Stimulated activated CD4-positive, alpha-beta T cell treated with anti-CD3 and anti-CD28 coated beads, Interleukin-1b, Interleukin-23, amount 100 ng/mL, for 4 hours (primary cell): ENCODE measurements at places on chromosomes 7 and 10.

- no peak for DNase-seq
Measured at GRCh38 chr7:142250705-142251104, 7.2 kb downstream of the PRSS58 start.

- no peak for DNase-seq
Measured at GRCh38 chr10:1465993-1466764, 271.1 kb downstream of the ADARB2 start.

DNA sequence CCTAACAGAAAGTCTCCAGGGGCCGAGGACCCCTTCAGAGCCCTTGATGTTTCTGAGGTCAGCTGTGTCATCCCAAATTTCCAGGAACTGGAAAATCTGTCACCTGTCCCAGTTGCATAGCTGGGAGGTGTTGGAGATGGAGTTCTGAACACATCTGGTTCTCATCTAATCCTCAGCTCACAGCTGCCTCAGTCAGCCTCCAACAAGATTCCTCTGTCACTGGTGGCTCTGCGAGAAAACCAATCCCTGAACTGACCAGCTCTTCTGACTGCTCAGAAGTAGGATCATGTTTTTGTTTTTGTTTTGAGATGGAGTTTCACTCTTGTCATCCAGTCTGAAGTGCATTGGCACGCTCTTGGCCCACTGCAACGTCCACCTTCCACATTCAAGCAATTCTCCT, 37.6 kb upstream of the MYL10 start:
- DNase-seq: no peak

DNA sequence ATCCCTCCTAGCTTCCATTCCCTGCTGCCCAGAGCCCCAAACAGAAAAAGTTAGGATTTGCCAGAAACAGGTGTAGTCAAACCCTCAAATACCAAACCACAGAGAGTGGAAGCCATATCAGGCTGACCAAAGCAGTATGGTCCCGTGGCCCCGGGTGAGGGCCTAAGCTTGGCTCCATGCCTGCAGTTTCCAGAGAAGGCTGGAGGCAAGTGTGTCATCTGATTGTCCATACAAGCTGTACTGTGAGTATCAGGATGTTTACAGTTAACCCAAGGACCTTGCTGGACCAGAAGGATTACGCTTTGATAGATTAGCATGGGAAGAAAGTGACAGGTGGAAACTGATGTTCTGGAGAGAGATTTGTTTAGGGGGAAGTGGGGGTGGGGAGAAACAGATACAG, 96.3 kb downstream of the PRKAG2 start:
- no peak for DNase-seq

- no peak for DNase-seq
Measured at GRCh38 chr10:43978091-43978490, 329.4 kb upstream of the ZNF32 start.

- DNase-seq: no peak
Measured at GRCh38 chr10:102579328-102579727, 65.0 kb upstream of the TRIM8 start.

GRCh38 chr7:124679586-124680225, 85.9 kb downstream of the GPR37 start:
- no peak for DNase-seq

DNA sequence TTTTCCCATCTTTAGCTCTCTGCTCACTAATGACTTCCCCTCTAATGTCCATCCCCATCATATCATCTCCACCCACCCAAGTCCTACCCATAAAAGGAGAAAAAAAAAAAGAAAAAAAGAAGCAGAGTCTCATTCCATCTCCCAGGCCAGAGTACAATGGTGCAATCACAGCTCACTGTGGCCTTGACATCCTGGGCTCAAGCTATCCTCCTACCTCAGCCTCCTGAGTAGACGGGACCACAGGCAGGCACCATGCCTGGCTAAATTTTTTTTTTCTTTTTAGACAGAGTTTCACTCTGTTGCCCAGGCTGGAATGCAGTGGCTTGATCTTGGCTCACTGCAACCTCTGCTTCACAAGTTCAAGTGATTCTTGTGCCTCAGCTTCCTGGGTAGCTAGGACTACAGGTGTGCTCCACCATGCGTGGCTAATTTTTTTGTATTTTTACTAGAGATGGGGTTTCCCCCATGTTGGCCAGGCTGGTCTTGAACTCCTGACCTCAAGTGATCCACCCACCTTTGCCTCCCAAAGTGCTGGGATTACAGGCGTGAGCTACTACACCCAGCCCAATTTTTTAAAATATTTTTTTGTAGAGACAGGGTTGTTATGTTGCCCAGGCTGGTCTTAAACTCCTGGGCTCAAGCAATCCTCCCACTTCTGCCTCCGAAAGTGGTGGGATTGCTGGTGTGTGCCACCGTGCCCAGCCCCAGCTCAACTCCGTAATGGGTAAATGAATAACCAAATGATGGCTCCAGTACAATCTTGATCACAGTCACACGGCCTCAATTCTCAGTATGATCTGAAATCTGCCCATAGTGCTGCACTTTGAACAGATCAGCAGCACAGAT, 24.6 kb upstream of the SGMS1 start:
- DNase-seq: no peak

DNA sequence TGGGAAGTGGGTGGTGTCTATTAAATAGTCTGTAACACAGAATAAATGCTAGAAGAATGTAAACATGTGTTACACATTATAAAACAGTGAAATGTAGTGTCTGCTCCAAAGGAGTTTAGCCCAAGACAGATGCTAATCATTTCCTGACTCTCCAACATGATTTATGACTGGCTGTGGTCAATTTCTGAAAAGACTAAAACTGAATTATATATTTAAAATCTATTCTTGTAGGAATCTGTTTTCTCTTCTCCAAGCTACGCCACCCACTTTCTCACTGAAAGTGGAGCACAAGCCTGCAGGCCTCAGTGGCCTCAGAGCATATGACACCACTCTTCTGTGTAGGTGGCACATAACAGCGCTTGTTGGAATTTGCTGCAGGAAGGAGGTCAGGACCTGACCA, 44.4 kb downstream of the CTTNBP2 start:
- no peak for DNase-seq

- DNase-seq: no peak
Measured at GRCh38 chr7:117835016-117835664, 38.1 kb downstream of the CTTNBP2 start.

DNA sequence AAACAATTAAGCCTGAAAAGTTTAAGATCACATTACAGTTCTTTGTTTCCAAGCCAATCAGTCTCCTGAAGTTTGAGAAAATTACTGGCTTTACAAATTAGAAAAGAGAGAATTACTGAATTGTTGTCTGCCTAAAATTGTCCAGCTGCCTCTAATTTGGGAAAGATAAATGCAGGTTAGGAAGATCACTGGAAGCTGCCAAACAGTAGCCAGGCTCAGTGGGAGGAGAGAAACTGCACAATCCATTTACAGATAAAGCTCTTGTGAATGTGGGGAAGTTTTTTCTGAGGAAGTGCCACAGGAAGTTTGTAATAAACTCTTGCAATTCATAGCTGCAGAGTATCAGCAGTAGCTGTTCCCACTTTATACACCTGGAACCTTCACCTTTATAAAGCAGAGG, 100.7 kb downstream of the IQUB start:
- no peak for DNase-seq

DNA sequence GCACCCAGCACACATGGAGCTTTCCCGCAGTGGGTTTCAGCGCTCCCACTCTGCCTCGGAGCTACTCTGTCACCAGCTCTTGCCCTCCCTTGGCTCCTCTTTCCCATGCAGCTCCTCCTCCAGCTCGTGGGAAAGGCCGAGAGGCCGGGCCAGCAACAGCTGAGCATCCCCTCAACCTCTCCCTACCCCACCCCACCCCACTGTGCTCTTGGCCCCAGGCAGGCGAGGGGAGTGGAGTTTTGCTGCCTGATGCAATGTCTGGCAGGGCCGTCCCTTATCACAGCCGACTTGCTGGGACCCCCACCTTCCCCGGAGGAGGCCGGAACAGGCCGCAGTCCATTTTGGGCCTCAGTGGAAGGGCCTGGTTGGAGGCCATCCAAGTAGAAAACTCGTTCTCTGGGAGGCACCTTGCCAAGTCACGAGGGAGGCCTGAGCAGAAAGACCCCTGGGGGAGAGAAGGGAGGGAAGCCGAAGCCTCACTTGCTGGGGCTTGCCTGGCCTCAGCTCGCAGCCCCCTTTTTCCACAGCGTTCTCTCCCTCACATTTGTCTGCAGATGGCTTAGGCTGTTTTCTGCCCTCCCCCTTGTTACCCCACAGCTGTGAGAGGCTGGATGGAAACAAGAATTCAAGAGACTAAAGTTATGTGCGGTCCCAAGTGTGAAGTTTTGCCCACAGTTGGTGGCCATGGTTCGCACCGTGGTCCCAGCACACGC, 35.3 kb downstream of the CHST3 start:
- DNase-seq: no peak

DNA sequence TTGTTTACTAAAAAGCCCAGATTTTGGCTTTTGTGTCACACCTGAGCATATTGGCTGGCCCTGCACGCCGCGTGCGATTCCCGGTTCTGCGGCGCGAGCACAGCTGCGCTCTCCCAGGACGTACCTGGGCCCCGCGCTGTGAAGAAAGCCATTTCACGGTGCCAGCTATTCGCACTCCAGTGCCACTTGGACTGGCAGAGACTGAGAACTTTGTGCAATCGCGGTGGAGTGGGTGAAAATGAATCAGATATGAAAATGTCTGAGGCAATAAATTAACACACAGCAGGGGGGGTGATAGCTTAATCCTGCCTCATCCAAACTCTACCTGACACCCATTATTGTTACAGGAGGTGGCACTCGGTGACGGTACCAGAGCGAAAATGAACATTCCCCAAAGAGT, 330.1 kb upstream of the MGMT start:
- DNase-seq: no peak

DNA sequence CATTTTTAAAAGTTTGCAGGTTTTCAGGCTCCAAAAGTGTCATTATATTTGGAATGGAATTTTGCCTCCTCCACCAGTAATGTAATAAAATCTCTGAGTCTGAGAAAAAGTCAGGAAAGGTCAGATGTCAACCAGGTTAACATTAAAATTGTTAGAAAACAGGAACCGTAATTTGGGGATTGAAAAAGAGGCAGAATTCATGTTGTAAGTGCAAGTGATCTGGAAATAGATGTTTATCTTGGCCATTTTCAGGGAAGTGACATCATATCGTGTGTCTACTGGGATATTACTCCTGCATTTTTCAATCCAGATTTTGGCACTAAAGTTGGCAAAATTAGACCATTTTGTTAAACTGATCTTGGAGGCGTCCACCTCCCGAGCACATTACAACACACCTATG, 428.5 kb upstream of the MGMT start:
- no peak for DNase-seq

DNA sequence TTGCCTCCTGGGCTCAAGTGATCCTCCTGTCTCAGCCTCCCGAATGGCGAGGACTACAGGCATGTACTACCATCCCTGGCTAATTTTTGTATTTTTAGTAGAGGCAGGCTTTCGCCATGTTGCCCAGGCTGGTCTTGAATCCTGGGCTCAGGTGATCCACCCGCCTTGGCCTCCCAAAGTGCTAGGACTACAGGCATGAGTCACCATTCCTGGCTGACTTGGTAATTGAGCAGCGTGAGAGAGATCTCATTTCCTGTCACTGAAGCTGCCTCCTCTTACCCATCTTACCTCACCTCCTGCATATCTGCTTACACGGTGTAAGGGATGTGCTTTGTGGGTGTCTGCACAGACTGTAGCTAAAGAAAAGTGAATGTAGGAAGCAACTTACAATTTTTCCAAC, 9.7 kb downstream of the IFIT3 start:
- peak; percentile 26 for DNase-seq

GRCh38 chr7:112459645-112460044, 9.4 kb downstream of the IFRD1 start:
- DNase-seq: no peak

GRCh38 chr7:112882511-112882910, 92.3 kb upstream of the TMEM168 start:
- DNase-seq: no peak

DNA sequence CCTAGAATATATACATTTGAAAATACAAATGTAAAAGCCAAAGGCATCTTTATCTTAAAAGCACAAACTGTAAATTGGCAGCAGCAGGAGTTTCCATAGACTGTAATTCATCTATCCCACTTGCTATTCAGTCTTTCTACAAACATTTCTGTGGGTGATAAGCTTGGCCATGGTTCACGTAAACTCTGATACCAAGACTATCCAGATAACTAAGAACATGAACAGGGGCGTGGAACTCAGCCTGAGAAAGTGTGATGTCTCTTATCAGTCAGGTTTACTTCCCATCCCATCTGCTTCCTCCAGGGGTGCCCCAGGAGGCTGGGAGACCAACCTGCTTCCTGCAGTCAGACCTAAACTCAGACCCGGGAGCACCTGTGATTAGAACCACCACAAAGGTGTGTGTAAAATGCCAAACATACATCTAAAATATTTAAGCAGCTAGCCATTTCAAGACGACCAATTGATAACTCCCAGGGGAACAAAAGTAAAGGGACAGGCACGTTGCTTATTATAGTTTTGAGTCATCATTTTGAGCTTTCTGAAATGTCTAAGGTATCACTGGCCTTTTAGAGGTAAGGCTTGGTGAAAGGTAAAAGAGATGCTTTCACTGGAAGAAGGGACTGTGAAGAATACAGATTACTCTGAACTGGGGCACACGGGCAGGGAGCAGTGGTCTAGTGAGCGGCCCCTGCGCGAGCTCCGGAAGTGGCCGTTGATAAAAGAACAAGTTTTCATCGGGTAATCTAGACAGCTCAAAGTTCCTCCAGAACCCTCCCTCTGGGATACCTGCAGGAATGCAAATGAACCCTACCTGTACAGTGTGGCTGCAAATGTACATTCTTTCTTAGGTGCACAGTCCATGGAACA, 51.5 kb downstream of the RSU1 start:
- DNase-seq: no peak

DNA sequence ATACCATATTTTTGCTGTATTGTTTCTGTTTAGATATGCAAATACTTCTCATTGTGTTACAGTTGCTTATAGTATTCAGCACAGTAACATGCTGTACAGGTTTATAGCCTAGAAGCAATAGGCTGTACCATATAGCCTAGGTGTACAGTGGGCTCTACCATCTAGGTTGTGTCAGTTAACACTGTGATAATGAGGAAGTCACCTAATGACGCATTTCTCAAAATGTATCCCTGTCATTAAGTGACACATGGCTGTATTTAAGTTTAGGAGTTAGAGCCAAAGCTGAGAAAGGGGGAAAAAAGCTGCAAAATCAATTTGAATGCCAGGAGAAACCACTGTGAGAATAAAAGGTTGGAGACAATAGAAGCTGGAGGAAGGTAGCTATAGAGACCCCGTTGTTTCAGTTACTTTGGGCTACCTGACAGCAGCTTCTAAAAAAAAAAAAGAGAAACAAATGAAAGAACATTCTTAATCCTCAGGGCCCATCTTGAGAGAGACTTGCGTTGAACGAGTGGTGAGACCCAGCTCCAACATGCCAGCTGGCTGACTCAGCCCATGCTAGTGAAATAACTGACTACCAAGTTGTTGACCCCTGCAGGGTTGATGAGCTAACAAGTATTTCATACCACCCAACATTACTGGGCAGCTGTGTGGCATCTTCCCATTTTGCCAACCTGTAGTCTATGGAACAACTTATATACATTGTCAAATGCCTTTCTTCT, 8.7 kb downstream of the STARD3NL start:
- DNase-seq: no peak

- DNase-seq: no peak
Measured at GRCh38 chr10:60176925-60177324, 212.8 kb downstream of the ANK3 start.
